ENCODE measurements at places on chromosomes 4 and X. TPM values are rescaled to one million over a fixed set of nuclear protein-coding genes. Genes with fewer than 3 reads are reported as not detected.

DNA sequence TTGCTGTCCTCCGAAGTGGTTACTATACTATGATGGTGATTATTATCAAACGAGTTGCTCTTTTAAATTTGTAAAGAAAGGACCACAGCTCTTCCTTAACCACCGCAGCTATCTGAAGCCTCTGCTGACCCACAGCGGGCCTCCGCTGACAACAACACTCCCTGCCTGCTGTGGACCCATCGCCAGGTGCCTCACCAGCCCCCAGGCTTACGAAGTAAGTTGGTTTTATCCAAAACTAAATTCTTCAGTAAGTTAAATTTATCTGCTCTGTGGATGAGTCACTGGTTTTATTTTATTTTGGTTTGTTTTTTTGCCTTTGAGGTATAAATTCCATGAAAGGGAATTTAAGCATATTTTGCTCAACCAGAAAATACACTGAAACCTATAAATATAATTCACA, 54.7 kb downstream of the SLC9A6 start:
- DNase-seq = peak; percentile 7

The KLHL5 gene
- total RNA-seq = 50.8 TPM

DNA sequence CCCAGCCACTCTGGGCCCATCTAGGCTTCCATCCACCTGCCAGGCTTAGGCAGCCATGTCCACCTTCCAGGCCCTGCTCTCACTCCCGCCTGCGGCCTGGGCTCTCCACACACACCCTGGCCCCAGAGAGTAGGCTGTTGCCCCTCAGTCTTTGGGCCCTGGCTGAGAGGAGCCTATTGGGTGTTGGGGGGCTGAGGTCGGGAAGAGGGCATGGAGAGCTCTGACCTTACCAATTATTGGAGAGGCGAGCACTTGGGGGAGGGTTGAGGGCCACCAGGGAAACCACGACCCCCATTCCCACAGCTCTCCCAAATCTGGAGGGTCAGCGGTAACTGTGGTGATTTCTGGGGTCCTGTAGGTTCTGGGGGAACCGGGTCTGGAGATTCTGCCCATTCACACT, 38.2 kb downstream of the HTRA3 start:
- DNase-seq = no peak

GRCh38 chr4:27011401-27011800, 150.8 kb downstream of the STIM2 start:
- DNase-seq = no peak

The HMX1 gene
- total RNA-seq = 7.5 TPM

The PTCHD1 gene
- total RNA-seq = 0.12 TPM

DNA sequence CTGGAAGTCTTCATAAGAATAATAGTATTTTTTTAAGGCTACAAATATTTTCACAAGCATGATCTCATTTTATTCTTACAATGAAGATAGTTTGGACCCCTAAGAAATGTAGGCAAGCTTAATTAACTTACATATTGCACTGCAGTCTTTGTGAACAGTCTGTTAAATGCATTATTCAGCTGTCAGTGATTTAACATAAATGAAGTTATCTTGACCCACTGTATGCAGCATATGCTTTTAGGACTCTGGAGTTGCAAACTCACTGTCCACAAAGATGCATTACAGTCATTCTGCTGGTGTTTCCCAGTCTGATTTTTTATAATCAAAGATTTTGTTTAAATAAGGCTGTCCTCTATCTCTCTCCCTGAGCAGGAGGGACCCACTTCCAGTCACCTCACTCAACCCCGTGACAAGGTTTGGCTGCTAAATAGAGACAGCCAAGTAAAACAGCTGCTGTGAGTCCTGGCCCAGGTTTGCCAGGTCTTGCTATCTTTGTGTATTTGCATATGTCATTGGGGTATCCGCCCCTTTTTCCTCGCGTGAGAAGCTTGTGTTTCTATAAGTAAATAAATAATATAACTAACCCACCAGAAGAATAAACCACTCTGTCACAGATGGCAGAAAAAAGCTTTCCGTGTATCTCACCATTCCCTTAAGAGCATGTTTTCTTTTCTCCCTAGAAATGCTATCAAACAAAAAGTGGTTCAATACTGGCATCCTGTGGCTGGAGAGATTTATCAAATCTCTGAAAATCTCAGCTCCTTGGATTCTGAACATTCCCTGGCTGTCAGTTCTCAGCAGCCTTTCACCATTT, 67.0 kb downstream of the SLC7A11 start:
- no peak for DNase-seq

GRCh38 chrX:109813236-109813635, 80.2 kb upstream of the ACSL4 start:
- no peak for DNase-seq

- DNase-seq = no peak
Observed at GRCh38 chrX:48935301-48935670, 16.5 kb upstream of the PIM2 start.

DNA sequence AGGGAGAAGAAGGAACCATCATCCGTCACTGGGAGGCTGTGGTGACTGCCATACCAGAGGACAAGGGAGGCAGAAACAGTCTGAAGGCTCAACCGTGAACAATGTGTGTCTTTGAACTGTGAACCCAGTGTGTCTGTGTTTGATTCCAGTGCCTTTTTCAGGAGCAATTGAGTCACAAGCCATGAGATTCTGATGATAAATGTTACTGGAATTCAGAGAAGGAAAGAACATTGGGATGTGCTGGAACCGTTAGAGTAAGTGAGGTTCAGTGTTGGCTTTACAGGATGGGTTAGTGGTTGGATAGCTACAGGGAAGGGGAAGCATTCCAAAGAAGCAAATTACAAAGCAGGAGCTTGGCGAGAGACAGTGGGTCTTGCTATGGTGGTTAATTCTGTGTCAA, 464.4 kb downstream of the TRIML1 start:
- DNase-seq = no peak

GRCh38 chr4:185683222-185683621, 128.8 kb downstream of the SORBS2 start:
- DNase-seq = no peak

DNA sequence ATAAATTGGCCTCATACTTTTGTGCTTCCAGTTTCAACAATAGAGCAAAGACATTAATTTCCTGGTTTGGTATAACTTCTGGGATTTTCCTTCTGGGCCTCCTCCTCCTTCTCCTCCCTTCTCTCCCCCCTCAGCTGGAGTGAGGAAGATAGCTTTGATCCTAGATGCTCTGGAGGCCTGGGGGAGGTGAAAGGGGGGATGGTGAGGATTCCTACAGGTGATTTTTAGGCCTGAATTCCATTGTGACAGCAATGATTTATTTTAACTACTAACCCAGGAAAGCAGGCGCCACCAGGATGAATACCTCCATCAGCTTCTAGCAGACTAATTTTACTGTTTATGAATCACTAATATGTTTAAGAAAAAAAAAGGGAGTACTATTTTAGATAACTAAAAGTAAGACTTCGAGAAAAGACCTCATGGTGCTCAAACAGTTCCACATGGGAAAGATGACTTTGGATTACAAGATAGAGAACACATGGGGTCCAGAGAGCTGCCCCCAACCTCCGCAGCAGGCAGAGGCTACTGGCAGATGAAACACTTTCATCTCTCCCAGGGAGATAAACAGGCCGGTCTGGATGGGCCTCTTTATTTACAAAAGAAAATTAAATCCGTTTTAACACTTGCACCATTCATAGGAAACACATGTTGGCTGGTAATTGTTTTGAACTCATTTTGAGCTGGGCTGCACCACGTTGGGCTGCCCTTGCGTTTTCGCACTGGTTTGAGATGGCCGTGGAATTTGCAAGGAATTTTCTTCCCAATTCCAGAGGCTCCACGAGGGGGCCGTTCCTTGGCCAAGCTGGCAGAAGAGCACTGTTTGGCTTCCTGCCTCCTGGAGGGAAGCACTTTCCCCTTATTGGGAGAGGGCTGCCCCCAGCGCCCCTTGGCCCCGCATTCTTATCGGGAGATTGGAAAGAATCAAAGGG, 125.1 kb upstream of the STX18 start:
- DNase-seq = no peak

DNA sequence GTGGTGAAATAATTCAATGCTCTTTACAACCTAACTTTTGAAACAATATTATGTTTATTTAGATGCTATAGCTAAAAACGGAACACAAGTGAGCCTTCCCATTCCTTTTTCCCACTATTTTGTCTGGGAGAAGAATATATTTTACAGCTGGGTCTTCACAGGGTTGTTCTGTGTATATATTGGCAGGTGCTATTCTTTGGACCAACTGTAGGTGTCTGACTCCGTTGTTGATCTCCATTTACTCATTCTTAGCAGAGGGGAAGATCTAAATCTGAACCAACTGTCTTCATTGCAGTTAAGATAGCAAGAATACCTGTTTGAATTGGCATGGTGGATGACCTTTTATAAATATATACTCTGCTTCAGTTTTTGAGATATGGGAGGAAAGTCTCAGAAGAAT, 257.4 kb downstream of the CFAP299 start:
- no peak for DNase-seq

The MAGEB4 gene
- total RNA-seq = not detected

DNA sequence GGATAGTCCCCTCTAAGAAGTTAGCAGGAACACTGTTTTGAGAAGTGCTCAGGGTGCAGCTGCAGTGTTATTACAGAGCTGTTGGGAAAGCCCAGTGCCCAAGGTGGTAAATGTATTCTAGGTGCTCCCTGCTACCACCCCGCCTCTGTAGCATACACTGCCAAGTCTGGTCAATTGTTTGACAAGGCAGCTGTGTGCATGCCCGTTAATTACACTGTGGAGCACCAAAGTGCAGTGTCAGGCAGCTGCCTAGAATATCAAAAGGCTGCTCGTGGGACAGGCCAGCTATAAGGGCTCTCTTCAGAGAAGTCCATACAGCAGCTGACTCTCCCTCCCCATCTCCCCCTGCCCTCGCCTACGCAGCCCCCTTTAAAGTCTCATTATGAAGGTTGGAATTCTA, 99.9 kb upstream of the KLHL13 start:
- DNase-seq = no peak

The FAM53A gene
- 2.6 TPM for total RNA-seq

- DNase-seq = no peak
Observed at GRCh38 chr4:4726051-4726450, 133.4 kb upstream of the MSX1 start.

The IL3RA gene
- not detected for total RNA-seq

DNA sequence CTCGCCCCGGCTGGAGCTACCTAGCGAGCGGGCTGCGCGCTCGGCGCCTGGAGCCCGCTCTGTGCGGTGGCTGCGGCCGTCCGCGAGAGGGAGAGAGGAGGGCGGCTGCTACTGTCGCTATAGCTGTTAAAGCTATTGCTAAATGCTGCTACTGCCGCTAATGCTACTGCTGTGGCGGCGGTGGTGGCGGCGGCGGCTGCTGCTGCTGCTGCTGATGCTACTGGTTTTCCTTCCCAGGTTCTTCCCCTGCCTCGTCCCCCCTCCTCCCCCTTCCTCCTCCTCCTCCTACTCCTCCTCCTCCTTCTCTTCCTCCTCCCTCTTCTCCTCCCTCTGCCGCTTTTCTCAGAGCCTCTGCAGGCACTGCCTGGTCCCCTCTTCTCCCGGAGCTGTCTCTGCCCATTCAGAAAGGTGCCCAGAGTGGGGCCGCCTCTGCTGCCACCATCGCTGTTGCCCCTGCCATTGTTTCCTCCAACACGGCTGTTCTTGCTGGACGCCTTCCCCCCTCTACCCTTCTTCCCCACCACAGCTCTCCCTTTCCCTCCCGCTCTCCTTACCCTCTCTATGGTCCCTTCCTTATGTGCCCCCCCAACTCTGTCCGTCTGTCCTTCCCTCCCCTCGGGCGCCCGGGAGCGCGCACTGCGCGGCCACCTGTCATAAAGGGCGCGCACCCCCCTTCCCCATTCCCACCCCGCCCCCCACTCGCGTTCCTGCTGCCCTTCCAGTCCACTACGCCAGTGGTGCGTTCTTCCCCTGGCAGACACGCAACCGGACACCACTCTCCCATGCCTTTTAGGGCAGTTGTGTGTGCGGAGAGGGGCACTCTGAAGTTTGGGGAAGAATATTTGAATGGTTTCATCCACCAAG, at the start of gene NEXMIF:
NEXMIF (minus strand) TSS at position 228 of the 864 bp plus-strand sequence.
- DNase-seq = peak; percentile 15

Measured in MG63 (cell line).